ENCODE measurements at places on chromosomes 7 and 10.

DNA sequence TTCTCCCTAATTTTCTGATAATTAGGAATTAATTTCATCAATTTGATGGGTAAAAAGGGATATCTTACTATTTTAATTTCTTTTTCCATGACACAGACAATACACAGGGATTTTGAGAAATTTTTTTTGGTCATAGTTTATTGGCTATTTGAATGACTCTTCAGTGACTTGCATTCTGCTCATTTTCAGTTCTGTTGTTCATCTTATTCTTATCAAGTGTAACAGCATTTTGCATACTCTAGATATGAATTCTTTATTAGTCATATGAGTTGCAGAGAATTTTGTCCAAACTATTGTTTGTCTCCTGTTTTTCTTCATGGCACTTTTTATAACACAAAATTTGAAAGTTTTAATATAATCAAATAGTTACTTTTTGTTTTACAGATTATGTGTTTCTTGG lies 41.7 kb downstream of the MKLN1 start:
- DNase-seq = no peak

- no peak for DNase-seq
Measured at GRCh38 chr7:112296432-112296831, 89.9 kb downstream of the ZNF277 start.

DNA sequence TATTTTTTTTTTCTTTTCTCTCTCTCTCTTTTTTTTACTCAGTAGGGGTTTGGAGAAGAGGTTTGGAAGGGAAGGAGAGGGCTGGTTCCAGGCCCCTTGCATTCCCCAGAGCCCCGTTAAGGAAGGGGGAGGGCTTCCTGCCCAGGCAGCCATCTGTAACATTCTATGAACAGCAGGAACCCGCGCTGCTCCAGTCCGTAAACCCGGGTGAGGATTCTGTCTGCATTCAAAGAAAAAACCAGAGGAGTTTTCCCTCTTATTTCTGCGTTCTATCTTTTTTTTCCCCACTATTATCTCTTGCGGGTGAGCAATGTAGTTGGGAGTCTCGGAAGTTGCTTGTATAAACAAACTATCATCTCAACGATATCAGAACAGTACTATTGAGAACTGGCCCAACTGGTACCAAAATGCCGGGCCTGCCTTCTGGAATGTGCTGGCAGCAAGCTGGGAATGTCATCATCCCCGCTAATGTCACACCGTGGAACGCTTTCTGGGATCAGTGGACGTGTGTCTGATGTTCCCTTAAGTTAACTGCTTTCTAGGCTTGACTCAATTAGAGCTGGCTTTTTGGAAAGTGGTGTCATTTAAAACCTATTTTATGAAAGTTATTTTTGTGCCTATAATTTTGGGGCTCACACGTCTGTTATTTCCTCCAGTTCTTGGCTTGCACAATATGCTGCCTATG lies 153.1 kb upstream of the MEOX2 start:
- DNase-seq = peak; percentile 82

DNA sequence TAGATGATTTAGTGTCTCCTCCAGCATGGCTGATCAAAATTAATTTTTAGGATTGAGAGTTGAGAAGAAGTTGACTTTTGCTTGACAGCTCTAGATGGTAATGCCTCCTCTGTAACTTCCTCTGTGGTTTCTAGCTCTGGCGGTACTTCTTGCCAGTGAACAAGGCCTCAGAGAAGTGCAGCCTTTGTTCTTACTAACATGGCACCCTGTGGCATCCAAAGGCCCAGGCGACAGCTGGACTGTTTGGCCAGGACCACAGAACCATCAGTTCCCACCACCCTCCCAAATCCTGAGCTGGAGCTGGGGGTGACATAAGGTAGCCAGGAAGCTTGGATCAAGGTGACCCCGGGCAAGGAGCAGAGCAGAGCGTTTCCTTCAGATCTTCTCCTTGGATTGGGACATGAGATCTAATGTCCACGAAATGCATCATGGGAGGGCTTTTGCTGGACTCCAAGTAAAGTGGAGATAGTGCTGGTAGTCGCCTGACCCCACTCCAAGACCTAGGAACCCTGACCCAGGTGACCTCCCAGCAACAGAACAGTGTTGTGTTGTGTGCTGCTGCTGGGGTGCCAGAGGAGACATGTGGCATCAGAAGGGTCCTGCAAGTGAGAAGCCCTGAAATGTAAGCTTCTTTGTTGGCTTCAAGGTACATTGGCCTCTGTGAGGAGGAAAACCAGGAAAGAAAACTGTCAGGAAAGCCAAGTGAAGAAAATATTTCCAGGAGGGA lies 41.8 kb downstream of the APBB1IP start:
- DNase-seq = no peak

- DNase-seq = no peak
Measured at GRCh38 chr10:94546049-94546900, 687 bp downstream of the HELLS start.

All from psoas muscle (tissue), 8 donors.